ENCODE measurements at places on chromosomes 5 and 9. TPM values are rescaled to one million over a fixed set of nuclear protein-coding genes. Genes with fewer than 3 reads are reported as not detected.

DNA sequence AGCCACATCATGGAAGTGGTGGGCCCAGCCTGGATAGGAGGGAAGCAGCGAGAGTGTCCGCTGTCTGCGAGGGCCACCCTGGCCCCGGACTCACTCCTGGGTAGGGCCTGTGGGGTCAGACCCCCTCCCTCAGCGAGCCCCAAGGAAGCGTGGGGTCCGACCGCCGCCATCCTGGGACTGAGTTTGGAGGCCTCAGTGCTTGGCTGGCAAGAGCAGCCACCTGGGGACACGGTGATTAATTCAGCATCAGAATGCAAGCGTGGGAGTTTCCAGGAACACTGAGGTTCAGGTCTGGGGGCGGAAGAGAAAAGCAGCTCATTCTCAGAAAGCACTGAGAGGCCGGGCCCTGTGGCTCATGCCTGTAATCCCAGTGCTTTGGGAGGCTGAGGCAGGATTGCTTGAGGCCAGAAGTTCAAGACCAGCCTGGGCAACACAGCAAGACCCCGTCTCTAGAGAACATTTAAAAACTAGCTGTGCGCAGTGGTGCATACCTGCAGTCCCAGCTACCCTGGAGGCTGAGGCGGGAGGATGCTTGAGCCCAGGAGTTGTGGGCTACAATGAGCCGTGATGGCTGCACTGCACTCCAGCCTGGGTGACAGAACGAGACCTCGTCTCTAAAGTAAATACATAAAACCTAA lies 18.3 kb upstream of the CAMSAP1 start:
- no peak for DNase-seq
- H3K36me3 ChIP-seq, result peaks cover 2% of the 10 kb centered on the region
- H3K27ac ChIP-seq, result no peak overlapping the region
- no peaks in the 10 kb centered on the region for H3K4me1 ChIP-seq
- H3K27me3 ChIP-seq, result no peaks in the 10 kb centered on the region

GRCh38 chr9:90010793-90011192 lies 406.0 kb downstream of the GADD45G start:
- DNase-seq, result no peak
- H3K4me1 ChIP-seq, result no peaks in the 10 kb centered on the region
- H3K4me3 ChIP-seq, result no peak overlapping the region
- no peaks in the 10 kb centered on the region for H3K36me3 ChIP-seq

TMEM215 gene
- not detected for total RNA-seq

DNA sequence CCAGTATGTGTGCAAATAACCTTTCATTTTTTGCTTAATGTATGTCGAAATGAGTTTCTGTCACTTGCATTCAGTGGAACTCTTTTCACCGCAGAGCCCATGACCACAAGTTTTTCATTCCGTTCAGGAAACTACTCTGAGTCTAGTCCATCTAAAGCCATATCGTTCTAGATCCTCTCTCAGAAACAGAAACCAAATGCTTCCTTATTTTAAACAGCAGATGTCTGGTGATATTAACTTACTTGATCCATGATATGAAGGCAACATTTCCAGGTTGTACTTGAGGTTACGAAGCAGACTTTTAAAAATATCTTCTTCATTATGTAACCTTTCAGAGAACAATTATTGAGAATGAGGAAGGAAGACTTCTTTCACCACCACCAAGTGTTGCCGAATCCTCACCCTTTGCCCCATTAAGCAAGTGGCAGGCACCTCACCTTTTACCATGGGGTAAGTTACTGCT lies 72.4 kb upstream of the GNAQ start:
- no peak overlapping the region for H3K4me3 ChIP-seq
- H3K27me3 ChIP-seq, result no peaks in the 10 kb centered on the region
- H3K4me1 ChIP-seq, result no peaks in the 10 kb centered on the region
- H3K27ac ChIP-seq, result no peak overlapping the region

All from thoracic aorta (tissue), 2 donors.